ENCODE measurements at places on chromosomes 1 and 21. TPM values are rescaled to one million over a fixed set of nuclear protein-coding genes. Genes with fewer than 3 reads are reported as not detected.

DNA sequence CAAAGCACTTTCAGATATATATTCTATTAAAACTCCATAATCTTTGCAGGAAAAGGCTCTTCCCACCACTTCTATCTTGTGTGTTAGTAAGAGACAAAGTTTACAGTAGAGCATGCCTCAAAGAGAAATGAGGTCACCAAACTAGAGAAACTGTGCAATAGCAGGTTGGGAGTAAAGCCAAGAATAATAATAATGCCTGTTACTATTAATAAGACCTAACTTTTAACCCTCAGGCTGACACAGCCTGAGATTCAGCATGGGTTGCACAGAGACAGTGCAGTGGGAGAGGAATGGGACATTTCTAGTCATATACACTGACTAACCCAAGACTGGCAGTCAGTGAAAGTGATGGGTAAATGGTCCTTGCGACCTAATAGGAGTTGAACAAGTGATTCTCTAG, 320.2 kb upstream of the NFIA start:
- no peak for DNase-seq

DNA sequence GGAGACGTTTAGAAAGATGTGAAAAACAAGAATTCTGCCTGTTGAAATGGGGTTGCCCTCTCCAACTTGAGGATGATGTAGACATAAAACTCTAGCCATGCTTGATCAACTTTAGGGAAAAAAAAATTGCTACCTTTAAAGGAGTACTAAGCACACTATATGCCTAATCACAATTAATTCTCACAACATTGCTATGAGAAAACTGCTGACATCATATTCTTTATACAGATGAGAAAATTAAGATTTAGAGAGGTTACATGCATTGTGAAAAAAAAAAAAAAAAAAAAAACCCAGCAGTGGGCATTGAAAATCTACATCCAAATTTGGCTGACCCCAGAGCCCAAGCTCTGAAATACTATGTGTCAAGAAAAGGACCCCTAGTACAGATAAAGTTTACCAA, 617.2 kb upstream of the ADGRL2 start:
- no peak for DNase-seq

DNA sequence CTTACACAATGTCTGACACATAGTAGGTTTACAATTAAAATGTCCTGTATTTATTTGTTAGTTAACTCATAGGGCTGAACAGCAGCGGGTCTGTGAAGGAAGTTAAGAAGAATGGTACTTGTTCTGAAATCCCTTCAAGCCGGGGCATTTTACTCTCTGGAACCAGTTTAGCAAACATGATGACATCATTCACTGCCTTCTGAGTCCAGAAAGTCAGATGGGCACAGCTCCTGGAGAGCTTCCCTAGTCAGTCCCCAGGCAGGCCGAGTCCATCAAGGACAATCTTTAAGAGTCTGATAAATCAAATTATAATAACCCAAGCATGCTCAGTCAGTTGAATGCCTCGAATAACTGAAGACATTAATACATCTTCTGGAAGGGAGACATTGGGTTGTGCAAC, 125.4 kb upstream of the DAB1 start:
- no peak for DNase-seq

- no peak for DNase-seq
These were observed 18.0 kb downstream of the CD244 start for GRCh38 chr1:160844447-160845232.

DNA sequence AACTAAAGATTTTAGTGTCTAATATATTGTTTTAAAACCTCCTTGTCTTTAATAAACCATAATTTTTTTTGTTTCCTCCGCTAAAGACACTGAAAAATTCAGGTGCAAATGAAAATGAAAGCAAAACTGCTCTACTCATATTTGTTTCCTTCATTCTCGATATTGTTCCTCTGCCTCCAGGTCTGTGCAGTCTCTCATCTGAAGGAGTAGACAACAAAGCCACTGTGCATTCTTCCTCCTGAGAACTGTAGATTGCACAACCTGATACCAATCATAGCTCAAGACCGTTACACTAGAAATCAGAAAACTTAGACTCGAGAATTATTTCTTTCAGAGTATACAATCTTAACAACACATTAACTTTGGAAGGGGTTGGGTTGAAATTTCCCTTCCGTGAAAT, 373.1 kb upstream of the CXADR start:
- no peak for DNase-seq

DNA sequence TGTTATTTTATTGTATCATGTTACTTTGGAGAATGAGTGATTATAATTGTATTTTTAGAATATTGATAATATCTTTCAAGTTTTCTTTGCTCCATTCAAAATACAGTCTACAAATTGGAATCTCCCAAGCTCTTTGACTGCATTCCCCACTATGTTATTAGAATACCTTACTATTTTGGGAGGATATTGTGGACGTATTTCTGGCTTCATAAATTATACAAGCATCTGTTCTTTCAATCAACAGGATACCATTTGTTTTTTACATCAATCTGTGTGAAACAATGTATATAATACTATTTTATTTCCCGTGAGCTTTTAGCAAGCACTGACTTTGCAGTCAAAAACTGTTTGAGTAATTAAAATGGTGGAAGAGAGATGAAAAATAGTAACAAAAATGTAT, 226.5 kb downstream of the PTPRC start:
- DNase-seq: no peak

GRCh38 chr1:61746813-61747212, 4.5 kb downstream of the PATJ start:
- DNase-seq: no peak

DNA sequence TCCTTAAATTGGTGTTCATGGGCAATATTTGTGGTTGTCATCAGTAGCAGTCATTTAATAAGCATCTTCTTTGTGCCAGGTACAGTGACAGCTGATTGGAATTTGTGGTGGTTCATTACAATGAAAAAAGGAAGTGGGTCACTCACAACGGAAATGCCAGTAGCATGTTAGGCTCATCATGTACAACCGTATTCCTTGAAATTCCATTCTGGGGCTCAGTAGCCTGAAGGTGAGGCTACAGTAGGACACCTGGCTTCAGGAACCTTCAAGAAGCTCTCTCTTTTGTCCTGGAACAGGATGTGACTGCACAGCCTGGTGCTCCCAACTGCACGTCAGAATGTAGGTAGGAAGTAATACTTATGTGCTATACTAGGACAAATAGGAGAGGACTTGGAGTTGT, 93.9 kb downstream of the ST3GAL3 start:
- DNase-seq: no peak

DNA sequence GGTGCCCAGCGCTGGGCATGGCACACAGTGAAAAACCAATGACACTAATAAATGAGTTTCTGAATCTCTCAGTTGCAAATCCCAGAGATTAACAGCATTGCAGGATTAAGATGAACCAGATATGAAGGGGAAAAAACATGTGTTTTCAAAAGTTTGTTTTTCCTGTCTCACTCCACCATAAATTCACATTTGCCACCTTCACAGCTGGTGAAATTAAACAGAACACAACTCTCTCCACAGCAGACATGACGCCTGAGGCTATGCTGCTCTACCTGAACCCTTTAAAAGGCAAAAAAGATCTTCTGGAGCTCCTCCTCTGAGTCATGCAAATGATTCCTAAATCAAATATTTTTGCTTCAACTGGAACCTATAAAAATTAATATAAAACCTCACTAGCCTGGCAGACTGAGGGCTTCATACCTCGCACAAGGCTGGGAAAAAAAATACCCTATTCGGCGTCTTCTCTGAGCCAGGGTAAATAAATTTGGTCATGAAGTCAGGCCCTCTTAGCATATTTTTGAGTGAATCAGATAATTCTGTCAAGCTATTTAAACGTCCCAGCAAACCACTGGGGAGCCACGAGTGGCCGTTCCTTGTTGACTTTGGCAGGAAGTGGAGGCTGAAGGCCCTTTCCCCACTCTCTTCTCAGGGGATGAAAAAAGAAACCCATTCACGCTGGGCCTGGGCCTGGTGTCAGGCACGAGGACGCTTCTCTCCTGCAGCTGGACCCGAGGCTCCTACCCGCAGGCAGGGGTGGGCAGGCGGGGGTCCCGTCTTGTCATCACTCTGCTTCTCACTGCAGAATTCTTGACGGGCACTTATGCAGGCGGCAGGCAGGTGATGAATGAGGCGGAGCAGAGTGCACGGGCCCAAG, 53.0 kb downstream of the DMRTB1 start:
- DNase-seq: no peak

DNA sequence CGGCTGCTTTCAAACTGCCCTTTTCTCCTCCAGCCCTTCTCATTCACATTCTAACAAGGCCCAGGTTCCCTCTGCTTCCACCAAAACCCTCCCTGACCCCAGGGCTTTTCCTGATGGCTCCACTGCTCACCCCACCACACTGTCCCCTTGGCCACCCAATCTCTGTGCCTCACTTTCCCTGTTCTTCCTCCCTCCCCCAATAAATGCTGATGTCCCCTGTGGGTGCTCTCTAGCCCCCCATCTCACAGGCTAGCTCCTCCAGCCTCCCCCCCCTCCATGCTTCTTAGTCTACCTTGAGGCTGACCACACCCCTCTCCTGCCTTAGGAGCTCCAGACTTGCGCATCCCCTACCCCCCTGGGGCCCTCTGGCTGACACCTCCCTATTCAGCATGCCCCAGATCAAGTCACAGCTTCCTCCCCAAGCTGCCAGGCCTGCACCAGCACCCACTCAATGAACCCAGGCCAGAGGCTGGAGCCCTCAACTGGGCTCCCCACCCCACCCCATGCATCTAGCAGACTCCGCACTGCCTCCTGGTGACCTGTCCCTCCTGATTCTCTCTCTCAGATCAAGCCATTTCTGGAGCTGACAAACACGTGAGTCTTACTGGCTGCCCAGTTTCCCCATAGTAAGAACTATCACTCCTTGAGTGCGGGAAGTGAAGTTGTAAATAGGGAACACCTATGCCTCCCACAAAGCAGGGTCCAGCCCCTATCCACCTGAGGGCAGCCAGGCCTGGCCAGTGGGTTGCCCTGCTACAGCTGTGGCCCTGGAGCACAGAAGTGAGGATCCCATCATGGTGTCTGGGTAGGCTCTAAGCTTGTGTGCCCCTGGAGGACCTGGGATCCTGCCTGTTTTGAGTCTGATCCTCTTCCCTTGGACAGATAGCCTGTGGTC, 117.9 kb downstream of the DMRTB1 start:
- no peak for DNase-seq

- no peak for DNase-seq
These were observed 7.6 kb upstream of the PIK3C2B start for GRCh38 chr1:204502241-204502640.

- DNase-seq: no peak
These were observed 258.3 kb upstream of the ADAMTS5 start for GRCh38 chr21:27225151-27225550.

DNA sequence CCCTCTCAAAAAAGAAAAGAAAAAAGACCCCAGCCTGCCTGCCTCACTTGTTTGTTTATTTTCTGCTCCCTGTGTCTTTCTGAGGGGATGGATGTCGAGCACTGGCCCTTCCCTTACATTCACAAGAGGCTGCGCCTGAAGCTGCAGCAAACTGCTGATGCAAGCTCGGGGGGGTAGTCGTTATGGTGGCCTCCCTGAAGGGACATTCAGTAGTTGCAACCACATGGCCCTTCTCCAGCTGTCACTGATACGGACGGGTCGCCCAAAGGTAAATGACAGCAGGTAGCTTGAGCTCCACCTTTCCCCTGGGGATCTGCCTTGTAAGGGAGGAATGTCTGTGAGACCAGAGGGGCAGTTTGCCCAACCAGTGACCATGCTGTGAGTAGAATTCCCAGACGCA, 17.7 kb downstream of the PLEKHM2 start:
- no peak for DNase-seq

DNA sequence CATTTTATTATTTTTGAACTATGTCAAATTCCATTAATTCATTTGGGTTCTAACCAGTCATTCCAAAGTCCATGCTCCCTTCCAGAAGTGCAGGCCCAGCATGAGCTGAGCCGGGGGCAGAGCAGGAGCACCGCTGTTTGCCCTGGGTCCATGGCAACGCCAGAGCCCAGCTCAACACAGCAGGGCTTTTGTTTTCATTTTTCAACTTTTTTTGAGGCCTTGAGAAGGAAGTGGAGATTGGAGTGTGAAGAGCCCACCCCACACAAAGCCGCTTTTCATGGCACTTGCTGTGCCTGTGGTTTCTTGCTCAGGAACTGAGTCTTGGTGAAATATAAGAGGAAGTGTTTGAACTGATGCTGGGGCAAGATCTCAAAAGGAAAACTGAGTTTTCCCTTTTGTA, 13.2 kb upstream of the PRMT2 start:
- no peak for DNase-seq

DNA sequence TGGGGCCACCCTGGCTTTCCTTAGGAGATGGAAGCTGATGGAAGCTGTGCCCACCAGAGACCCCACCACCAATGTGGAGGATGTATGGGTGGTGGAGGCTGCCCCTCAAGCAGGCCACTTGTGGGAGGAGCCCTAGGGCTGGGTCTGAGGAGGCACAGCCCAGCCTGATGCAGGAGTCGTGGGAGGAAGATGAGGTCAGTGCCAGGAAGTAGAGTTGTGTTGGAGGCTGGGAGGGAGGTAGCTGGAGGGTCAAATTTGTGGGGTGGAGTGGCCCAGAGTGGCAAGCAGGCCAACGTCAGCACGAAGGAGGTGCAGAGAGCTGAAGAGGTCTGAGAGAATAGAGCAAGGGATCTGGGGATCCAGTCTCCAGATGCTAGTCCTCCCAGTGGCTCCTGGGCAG, 119.0 kb upstream of the USP24 start:
- DNase-seq: no peak

DNA sequence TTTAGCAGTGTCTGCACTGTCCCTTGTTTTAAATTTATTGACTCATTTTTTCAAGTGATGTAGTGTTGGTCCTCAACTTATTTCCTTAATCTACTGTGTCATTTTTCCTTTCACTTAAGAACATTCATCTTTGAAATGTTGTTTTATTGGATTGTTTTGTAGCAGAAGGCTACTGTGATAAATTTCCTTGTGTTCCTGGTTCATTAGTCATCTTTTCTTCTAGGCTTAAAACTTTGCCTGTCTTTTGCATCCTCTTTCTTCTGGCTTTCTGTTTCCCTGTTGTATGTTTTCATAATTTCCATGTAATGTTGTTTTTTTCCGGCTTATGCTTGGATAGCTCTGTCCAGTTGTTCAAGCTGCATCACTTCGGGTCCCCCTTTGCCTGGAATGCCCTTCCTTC, 61.9 kb downstream of the UBE2T start:
- DNase-seq: no peak

The LCE1C gene
- polyA plus RNA-seq: not detected

The CFAP141 gene
- not detected for polyA plus RNA-seq

The LCE1A gene
- not detected for polyA plus RNA-seq

The EFNA1 gene
- 58.7 TPM for polyA plus RNA-seq

The CYP4B1 gene
- 1.4 TPM for polyA plus RNA-seq

The BEND5 gene
- polyA plus RNA-seq: 27.7 TPM

The SPRR2F gene
- not detected for polyA plus RNA-seq

The FHAD1 gene
- 5.2 TPM for polyA plus RNA-seq

The TSPAN2 gene
- 38.3 TPM for polyA plus RNA-seq
